ENCODE measurements at places on chromosomes 13 and 19.

- no peak for DNase-seq
Measured at GRCh38 chr19:22619371-22619770, 14.8 kb upstream of the ZNF492 start.

- peak; percentile 38 for DNase-seq
Measured at GRCh38 chr19:41795031-41795461, 1.3 kb upstream of the CEACAM3 start.

DNA sequence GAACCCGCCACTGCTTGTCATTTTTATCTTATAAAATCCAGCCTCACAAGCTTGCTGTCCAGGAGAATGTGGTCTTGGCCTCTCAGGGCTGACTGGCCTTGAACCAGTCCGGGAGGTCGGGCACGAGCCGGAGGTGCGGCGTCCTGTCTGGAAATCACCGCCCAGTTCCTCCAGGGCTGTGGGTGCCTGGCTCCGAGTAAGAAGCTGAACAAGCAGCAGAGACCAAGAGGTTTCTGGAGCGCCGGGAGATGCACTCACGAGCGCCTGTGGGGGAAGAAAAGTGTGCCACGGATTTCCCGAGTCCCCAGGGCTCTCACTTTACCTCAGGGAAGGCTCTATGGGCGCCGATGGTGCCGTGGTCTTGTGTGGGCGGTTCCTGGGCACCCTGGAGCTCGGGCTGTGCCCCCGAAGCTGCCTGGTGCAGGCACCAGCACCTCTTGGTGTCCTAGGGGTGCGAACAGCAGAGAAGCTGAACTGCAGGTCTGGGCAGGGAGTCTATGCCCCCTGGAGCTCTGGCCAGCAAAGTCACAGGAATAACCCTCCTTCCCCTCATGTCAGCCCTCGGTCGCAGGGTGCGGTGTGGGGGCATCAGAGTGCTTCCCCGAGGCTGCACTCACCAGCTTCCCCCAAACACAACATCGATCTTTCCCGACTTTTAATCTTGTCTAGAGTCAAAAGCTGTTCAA lies 50.0 kb downstream of the GAS6 start:
- no peak for DNase-seq

DNA sequence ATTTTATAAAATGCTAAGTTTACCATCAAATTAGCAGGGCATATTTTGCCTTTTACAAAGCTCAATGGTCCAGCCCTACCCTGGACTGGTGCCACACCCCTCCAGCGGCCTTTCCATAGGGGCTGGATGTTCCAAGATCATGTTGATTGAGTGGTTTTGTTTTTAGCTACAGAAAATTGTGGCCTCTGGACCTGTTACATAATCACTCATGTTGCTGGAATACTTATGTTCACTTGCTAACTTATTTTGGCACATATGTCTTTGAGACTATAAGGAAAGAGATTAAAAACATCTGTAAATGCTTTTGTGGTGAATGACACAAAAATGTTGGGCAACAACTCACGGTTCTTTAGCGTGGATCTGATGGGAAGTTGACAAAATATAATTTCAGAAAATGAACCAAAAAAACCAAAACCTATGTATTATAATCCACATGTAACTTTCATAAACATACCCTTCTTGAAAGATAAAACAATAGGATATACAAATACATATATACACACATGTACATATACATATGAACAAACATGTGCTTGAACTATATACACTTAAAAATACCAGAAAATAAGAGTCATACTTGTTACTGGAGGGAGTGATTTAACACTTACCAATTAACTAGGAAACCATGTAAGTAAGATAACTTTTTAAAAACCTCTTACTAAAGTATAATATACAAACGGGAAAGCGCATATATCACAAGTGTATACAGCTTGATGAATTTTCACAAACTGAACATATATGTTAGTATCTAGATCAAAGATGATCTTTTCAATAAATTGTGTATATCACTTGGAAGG lies 46.6 kb upstream of the SLC15A1 start:
- no peak for DNase-seq

GRCh38 chr13:31111136-31111535 lies 50.6 kb downstream of the HSPH1 start:
- no peak for DNase-seq

DNA sequence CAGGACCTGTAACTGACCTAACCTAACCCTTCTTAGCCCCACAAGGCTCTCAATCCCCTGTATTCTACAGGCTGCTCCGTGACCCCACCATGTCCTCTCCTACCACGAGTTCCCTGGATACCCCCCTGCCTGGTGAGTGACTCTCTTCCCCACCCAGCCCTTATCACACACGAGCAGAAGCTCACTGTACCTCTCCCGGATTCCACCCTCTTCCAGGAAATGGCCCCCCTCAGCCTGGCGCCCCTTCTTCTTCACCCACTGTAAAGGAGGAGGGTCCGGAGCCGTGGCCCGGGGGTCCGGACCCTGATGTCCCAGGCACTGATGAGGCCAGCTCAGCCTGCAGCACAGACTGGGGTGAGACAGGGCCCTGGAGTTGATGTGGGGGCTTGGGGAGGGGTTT lies 1.3 kb downstream of the NR1H2 start:
- no peak for DNase-seq

GRCh38 chr19:44753932-44754749 lies 5.6 kb downstream of the BCL3 start:
- no peak for DNase-seq

GRCh38 chr13:97752961-97753668 lies 200.4 kb upstream of the IPO5 start:
- DNase-seq, result no peak

DNA sequence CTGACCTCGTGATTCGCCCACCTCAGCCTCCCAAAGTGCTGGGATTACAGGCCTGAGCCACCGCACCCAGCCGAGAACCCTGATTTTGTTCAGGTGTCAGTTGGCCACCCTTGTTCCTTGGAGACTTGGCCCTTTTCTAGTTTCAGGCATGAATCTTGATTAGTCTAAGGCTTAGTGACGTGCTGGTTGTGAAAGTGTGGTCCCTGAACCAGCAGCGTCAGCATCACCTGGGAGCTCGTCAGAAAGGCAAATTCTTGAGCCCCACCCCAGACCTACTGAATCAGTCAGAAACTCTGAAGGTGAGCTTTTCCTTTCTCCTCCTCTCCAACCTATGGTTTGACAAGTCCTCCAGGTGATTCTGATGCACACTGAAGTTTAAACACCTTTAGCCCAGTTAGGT lies 35.2 kb downstream of the CACNG6 start:
- no peak for DNase-seq

GRCh38 chr13:50198508-50198907 lies 183.3 kb downstream of the KCNRG start:
- DNase-seq, result no peak

GRCh38 chr19:44648631-44649251 lies 5.0 kb downstream of the PVR start:
- no peak for DNase-seq

GRCh38 chr19:5339950-5340636 lies 519 bp downstream of the PTPRS start:
- no peak for DNase-seq

GRCh38 chr19:35517342-35517741 lies 3.9 kb upstream of the DMKN start:
- DNase-seq, result no peak

- DNase-seq, result no peak
Measured at GRCh38 chr19:43481701-43482100, 16.3 kb upstream of the LYPD3 start.

GRCh38 chr19:46875234-46875633 lies 14.4 kb downstream of the ARHGAP35 start:
- DNase-seq, result no peak

GRCh38 chr13:51922771-51923480 lies 61.2 kb downstream of the CCDC70 start:
- no peak for DNase-seq

DNA sequence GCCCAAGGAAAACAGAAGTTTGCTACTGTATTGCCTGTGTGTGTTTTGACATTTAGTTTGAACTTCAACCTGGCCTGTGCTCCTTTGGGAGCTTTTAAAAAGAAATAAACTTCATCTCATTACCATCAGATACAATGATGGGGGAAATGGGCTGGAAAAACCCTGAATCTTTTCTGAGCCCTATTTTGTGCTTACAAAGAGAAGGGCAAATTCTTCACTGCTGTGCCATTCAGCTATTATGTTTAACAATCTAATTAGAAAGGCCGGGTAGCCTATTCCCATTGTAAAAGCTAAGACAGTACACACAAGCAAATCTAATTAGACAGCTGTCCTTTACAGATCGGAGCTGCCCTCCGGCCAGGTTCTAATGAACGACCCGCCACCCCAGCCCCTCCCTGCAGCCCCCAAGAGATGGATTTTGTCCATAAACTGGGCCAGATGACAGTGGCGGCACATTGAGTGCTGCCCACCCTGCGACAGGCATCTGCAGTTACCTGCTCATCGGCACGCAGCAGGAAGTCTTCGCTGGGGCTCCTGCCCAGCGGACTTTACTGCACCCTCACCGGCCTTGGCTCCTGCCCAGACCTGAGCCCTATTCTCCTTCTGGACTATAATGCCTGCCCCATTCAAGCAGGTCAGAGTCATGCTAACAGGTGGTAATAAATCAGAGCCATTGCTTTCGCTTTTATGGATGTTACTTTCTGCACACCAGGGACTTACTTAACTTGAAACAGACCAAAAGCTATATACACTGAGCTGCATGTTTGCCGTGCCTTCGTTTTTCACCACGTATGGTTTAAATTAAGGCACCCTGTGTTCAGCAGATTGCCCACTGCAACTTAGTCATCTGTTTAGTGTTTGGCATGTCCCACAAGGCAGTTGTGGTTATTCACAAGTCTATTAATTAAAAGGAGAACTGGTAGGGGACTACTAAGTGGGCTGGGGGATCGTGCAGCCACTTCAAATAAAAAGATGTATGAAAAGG lies 549.6 kb downstream of the FGF9 start:
- DNase-seq, result no peak

DNA sequence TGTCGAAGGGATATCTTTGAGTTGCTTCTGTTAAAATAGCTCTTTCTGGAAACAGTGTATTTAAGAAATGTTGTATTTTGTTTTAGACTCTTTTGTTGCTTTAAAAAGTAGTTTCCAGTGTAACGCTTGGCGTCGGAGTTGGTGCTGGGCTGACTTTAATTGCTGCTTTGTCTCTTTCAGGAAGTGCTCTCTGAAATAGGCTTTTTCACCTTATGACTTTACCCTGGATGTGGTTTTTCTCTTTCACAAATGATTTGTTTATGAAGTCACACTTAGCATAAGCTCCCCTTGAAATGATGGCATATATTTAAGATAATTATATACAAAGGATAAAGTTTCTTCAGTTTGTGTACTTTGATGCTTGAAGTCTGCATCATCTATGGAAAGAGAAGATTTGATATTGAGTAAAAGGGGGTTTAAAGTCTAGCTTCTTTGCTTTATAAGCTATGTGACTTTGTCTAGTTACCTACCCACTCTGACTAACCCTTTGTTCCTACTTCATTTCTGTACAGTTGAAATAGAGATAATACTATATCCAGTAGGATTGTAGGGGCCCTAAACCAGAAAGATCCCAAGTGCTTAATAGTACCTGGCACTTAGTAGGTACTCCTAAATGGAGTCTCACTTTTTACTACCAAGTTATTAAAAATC lies at the start of gene GPR18:
TSS of gene GPR18 (minus strand) at position 170 of the 651 bp plus-strand sequence. CDS start 2,507 bp downstream, outside the sequence.
- DNase-seq, result no peak

GRCh38 chr13:75391432-75392100 lies 90.4 kb downstream of the TBC1D4 start:
- no peak for DNase-seq

GRCh38 chr13:51220706-51221105 lies 1.5 kb upstream of the FAM124A start:
- DNase-seq, result no peak

DNA sequence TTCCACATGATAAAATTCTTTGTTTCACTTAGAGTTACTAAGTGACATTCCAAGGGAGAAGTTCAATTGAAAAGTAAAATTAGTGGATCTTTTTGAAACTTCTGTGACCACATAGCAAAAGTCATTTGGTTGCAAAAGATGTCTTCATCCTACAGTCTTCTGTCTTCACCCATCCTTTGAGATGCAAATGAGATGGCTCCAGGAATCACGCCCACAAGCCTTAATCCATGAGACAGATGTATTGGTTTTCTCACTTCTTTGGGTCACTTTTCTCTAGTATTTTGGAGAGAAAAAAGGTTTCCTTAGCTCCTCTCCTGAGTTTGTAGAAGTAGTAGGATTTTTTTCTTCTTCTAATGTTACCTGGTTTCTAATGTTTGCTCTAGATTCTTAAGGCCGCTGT lies 259.5 kb upstream of the SLC10A2 start:
- no peak for DNase-seq

DNA sequence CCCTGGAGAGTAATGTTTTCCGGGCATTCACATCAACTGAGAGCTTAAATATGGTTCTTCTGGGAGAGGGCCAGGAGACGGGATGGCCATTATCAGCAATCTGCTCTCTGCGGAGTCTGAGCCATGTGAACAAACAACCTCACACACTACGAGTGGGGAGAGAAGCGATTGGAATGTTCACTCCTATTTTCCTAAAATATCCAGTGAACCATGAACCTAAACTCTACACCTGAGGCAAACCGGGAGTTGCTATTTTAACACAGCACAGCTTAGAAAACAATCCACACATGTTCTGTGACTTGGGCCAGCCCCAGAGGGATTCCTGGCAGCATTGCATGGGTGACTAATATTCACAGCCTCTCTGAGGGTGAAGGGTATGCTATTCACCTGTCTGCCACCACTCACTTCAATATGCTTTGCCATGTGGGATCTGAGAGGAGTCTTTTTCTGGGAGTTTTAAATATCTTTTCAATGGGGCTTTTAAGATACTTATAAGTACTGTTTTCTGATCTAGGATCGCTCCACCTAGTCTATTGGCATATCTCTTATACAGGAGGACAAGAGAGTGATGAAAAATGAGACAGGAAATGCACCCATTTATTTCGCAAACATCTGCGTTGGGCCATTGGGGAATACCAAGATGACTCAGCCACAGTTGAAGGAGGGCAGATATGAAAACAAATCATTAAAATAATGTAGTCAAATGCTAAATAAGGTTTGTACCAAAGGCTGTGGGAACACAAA lies 72.6 kb upstream of the SERP2 start:
- no peak for DNase-seq

GRCh38 chr13:111661776-111662175 lies 341.3 kb downstream of the TEX29 start:
- DNase-seq, result no peak

DNA sequence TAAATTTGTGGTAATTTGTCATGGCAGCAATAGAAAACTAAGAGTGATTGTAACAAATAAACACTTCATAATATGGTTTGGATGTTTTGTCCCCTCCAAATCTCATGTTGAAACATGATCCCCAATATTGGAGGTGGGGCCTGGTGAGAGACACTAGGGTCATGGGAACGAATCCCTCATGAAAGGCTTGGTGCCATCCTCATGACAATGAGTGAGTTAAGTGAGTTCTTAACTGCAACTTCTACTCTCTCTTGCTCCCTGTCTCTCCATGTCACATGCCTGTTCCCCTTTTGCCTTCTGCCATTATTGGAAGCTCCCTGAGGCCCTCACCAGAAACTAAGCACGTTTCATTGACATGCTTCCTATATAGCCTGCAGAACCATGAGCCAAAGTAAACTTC lies 1233.2 kb downstream of the OLFM4 start:
- DNase-seq, result no peak

Data from SK-N-DZ (cell line).